ENCODE measurements at places on chromosomes 13 and 19. TPM values are rescaled to one million over a fixed set of nuclear protein-coding genes. Genes with fewer than 3 reads are reported as not detected.

Gene PRTN3
- total RNA-seq: not detected

Gene LYL1
- 1.2 TPM for total RNA-seq

Gene KLK14
- total RNA-seq: not detected

Gene HCST
- 1.00 TPM for total RNA-seq

Gene VSIG10L
- total RNA-seq: 0.28 TPM

Gene PEAK3
- not detected for total RNA-seq

Gene SIGLEC10
- not detected for total RNA-seq

Gene CADM4
- 3.0 TPM for total RNA-seq
